Heart right ventricle (tissue), 16 donors: ENCODE measurements at places on chromosomes 3 and 15. TPM values are rescaled to one million over a fixed set of nuclear protein-coding genes. Genes with fewer than 3 reads are reported as not detected.

Gene RRP9
- total RNA-seq, result 9.0 TPM

GRCh38 chr15:78951841-78952238 lies 7.0 kb upstream of the CTSH start:
- no peak for DNase-seq

Gene PLA2G4B
- 4.1 TPM for total RNA-seq

Gene NR1I2
- total RNA-seq, result 0.31 TPM

- DNase-seq, result no peak
Observed at GRCh38 chr3:99895703-99896441, 78.2 kb downstream of the CMSS1 start.

- no peak for DNase-seq
Observed at GRCh38 chr3:141393735-141394076, 25.4 kb downstream of the ZBTB38 start.

DNA sequence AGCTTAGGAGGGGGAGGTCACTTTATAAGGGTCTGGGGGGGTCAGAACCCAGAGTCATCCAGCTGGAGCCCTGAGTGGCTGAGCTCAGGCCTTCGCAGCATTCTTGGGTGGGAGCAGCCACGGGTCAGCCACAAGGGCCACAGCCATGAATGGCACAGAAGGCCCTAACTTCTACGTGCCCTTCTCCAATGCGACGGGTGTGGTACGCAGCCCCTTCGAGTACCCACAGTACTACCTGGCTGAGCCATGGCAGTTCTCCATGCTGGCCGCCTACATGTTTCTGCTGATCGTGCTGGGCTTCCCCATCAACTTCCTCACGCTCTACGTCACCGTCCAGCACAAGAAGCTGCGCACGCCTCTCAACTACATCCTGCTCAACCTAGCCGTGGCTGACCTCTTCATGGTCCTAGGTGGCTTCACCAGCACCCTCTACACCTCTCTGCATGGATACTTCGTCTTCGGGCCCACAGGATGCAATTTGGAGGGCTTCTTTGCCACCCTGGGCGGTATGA lies at the start of gene RHO:
Gene RHO, plus strand, starts transcription at position 51 of the 512 bp plus-strand sequence. Its CDS starts 95 bp downstream, at position 146.
- no peak for DNase-seq

DNA sequence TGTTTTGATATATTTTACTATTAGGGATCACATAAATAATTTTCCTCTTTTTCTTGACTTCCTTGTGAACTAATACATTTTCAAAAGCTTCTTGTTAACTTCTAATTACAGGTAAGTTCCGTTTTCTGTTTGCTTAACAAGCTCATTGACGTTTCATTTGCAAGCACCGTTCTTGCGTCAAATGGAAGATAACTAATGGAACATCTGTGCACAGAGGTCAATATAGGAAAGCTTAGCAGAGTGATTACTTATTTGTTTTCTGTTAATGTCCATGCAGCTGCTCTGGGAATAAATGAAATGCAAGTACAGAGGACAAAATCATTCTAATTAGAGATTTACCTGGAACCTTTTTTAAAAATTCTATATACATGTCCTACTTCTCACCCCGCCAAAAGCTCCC lies 115.5 kb upstream of the C2CD4B start:
- DNase-seq, result no peak

DNA sequence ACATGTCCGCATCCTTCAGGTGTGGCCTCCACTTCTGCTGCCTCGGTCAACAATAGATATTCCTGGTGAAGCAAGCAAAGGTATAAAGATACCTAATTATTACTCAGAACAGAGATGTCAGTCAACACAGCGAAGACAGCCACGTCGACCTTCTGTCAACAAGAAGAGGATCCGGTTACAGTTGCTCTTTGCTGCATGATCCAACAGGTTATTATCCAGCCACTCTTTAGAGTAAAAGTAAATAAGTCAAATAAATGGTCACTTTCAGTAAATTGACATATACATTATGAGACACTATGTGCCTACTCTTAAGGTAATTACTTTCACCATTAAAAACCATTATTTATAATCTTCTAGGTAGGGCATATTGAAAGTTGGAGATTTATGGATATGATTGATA lies 356.8 kb upstream of the ATP11B start:
- DNase-seq, result no peak

DNA sequence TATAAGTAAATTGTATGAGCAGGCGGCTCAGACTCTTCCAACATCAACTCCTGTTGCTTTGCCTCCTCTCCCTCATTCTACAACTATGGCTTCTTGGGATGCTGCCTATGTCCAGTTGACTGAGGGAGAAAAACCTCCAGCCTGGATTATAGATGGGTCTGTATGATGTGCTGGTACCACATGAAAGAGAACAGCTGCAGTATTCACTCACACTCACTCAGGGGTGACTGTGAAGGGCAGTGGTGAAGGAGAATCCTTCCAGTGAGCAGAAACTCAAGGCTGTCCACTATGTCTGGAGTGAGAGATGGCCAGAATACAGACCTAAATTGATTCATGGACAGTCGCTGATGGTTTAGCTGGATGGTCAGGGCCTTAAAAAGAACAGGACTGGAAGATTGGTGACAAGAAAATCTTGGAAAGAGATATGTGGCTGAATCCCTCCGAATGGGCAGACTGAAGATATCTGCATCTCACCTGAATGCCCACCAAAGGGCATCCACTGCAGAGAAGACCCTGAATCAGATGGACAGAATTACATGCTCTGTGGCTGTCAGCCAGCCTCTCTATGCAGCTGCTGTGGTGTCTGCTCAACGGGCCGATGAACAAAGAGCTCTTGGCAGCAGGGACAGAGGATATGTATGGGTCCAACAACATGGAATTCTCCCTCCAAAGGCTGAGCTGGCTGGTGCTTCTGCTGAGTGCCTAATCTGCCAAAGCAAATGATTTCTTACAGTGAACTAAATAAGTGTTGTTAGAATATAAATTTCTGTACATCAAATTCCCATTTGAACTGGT lies 1.9 kb upstream of the BCL2L10 start:
- no peak for DNase-seq

- no peak for DNase-seq
Observed at GRCh38 chr15:66906668-66907614, 158.5 kb upstream of the SMAD3 start.

DNA sequence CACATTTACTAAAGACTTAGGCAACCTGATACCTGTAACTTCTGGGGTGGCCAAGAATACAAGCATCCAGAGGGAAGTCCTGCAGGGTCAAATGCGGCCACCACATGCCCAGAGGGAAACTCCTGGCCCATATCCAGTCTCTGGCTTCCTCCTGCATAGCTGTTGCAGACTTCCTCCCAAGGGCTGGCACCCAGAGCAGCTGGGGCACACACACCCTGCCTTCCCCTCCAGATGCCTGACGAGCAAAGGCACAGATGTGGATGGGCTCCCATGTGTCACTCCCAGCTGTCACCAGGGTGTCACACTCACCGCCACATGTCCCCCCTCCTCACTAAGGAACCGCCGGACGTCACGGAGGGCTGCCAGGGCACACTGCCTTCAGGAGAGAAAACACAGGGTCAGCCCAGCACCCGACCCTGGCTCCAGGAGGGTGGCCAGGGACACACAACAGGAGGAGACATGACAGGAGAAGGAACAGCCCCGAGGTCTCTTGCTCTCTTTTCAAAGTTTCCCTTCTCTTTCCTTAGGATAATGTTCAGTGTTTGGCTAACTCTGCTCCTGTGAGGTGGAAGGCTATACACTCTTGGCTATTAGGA lies 13.2 kb downstream of the PFKFB4 start:
- peak; percentile 58 for DNase-seq

- no peak for DNase-seq
Observed at GRCh38 chr3:113717818-113718217, 21.4 kb upstream of the USF3 start.

- DNase-seq, result no peak
Observed at GRCh38 chr3:14319654-14320182, 82.7 kb upstream of the SLC6A6 start.

Gene JAGN1
- 23.1 TPM for total RNA-seq

DNA sequence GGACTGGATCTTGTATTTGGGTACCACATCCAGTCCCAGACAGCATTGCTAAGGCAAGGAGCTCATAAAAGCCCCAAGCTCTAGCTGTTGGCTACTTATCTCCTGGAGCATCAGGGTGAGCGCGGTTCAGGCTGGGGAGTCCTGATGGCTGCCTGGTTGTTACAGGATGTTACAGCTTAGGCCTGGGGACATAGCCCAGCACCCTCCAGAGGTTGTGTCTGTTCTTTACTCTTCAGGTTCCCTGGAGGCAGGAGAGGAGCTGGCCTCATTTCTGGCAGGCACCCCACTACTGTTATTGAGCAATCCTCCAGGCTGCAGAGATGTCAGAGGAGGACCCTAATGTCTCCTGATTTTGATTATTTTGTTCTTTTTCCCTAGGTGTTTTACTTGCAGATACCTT lies 26.6 kb downstream of the APBA2 start:
- no peak for DNase-seq

DNA sequence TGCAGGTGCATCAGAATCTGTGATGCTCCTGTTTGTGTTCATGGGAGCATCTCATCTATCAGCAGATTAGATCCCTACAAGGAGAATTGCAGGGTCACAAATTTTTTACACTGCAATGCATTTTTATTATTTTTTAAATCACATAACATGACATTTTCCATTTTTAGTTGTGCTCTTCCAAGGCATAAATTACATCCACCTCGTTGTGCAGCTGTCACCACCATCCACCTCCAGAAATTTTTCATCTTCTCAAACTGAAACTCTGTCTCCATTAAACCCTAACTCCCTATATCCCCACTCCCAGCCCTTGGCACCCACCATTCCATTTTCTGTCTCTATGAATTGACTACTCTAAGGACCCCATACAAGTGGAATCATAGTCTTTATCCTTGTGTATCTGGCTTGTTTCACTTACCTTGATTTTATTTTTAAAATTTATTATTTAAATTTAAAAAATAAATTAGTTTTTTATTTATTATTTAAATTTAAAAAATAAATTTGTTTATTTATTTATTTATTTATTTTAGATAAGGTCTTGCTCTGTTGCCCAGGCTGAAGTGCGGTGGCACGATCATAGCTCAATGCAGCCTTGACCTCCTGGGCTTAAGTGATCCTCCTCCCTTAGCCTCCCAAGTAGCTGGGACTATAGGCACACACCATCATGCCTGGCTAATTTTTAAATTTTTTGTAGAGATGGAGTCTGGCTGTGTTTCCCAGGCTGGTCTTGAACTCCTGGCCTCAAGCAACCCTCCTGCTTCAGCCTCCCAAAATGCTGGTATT lies 47.7 kb downstream of the FBLN2 start:
- DNase-seq, result no peak

Gene LIPH
- total RNA-seq, result 0.12 TPM

DNA sequence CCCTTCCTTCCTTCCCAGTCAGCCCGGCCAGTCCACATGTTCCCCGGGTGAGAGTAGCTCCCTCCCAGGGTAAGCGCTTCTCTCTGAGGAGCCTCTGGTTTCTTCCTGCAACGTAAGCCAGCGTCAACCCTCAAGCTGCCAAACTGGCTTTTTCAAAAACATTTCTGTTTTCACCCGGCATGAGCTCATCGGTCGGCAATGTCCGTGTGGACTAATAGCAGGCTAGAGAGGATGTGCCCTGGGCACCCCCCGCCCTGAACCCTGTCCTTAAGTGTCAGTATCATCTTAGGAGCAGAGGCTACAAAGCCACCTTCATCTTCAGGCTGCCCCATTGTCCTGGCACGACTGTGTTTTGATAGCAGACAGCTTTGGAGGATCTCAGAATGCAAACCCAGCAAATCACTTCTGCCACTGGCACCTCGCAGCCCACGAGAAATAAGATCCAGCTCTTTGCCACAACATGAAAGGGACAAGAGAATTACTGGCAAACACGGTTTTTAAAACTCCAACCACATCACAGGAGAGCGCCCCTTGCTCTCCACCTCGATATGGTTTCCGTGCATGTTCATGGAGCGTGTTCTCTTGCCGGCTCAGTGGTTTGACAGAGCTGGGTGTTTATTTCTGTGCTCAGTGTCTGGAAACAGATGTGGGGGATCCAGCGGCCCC lies 9.9 kb downstream of the ALDH1A3 start:
- DNase-seq, result no peak

DNA sequence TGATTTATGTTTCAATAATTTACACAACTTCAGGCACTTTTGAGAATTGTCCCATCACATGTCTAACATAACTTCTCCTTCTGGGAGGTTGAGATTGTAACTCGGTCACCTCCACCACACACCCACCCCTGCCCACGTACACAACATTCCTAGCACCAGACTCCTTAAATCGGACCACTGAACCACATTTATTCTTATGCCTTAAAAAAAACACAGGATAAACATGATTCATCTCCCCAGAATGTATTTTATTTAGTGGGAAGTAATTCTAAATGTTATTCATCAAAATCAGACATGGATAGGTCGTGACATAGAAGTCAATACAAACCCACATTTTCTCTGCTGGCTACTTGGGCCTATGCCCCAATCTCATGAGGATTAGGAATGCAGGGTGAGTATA lies 3.0 kb downstream of the SNTN start:
- DNase-seq, result no peak

Gene PLSCR2
- not detected for total RNA-seq

GRCh38 chr3:149806171-149806778 lies 6.7 kb upstream of the RNF13 start:
- DNase-seq, result no peak

Gene RASGRP1
- total RNA-seq, result 0.82 TPM

Gene FANCD2OS
- total RNA-seq, result not detected

- no peak for DNase-seq
Observed at GRCh38 chr15:33158366-33158765, 36.1 kb downstream of the FMN1 start.

Gene FAM227B
- total RNA-seq, result 18.4 TPM

Gene KLHL40
- total RNA-seq, result 1.0 TPM

DNA sequence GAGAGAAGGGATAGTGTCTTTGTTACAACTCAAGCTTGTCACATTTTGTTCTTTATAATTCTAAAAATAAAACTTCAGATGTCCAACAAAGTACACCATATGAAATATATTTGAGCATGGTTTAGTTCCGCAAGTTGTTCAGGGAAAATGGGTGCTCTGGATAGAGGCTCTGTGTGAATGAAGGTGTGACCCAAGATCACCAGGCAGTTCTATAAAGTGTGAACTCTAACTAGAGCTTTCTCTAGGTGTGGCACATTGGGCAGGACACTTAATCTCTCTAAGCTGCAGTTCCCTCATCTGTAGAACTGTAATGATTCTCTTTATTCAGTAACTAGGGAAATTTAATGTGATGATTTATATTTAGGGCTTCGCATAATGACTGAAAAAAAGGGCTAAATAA lies 139.3 kb downstream of the BCHE start:
- no peak for DNase-seq

Gene ALDH1A2
- total RNA-seq, result 16.0 TPM

- no peak for DNase-seq
Observed at GRCh38 chr3:122705379-122705778, 24.7 kb downstream of the PARP14 start.

Gene TPRA1
- 18.2 TPM for total RNA-seq

GRCh38 chr15:79453446-79453845 lies 21.3 kb downstream of the MINAR1 start:
- DNase-seq, result no peak

DNA sequence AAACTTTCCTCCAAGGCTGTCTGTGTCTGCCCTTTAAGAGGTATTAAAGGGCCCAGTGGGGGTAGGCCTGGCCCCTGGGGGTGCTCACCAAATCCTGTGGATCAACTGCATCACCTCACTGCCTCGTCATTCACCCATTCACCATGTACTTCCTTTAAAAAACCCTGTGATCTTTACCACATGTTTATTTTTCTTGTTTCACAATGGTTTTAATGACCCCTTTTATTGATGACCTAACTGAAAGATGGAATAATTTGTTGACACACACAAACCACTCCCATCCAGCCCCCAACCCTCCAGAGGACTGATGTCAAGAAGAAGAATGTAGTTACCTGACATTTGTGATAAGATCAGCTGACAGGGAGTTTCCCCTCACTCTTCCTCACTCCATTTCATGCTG lies 40.8 kb downstream of the KCNAB1 start:
- DNase-seq, result no peak

Gene SPATA12
- not detected for total RNA-seq

Gene ERICH6
- total RNA-seq, result 0.56 TPM

Gene MKRN2
- total RNA-seq, result 45.8 TPM
